Left forelimb (tissue), 1 donor: ENCODE measurements at places on chromosomes 16 and 17.

DNA sequence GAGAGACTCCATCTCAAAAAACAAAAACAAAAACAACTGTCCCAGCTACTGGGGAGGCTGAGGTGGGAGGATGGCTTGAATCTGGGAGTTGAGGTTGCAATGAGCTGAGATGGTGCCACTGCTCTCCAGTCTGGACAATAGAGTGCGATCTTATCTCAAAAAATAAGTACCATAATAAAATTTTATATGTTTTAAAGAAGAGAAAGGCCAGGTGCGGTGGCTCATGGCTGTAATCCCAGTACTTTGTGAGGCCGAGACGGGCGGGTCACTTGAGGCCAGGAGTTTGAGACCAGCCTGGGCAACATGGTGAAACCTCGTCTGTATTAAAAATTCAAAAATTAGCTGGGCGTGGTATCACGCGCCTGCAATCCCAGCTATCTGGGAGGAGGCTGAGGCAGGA, 11.4 kb downstream of the RPUSD1 start:
- DNase-seq, result no peak

- DNase-seq, result no peak
Observed at GRCh38 chr16:68526143-68526781, 12.8 kb upstream of the ZFP90 start.

GRCh38 chr16:424033-424622, 1.3 kb upstream of the RAB11FIP3 start:
- DNase-seq, result no peak

- DNase-seq, result no peak
Observed at GRCh38 chr16:66950971-66951790, 9.9 kb upstream of the CES3 start.

DNA sequence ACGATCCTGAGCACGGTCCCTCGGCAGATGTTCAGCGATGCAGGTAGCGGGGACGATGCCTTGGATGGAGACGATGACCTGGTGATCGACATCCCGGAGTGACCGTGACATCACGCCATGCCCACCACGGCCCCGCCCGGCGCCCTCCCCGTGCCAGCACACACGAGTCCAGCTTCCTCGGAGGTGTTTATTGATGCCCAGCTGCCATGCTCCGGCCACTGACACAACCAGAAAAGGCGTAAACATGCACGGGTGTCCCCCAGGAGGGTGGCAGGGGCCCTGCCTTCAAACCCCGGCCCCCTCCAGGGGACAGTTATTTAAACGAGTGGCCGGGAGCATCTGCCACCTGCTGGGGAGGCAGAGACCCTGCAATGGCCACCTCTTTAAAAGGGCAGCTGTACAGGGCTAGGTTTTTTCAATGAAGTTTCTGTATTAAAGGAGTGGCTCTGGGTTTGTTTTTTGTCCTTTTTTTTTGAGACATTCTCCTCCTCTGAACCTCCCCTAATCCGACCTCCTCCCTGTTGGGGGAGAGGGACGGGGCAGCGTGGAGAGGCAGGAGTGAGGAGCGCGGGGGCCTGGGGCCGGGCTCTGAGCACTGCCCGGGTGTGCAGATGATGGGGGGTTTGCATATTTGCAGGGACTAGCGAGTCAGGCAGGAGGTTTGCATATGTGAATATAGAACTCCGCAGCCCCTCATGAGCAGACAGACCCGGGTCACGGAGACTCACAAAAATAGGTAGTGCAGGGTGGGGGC, 5.3 kb downstream of the DOC2A start:
- no peak for DNase-seq

GRCh38 chr16:70746040-70746707, 54.8 kb downstream of the VAC14 start:
- no peak for DNase-seq

- DNase-seq, result no peak
Observed at GRCh38 chr17:78525511-78526160, 51.6 kb downstream of the DNAH17 start.

- DNase-seq, result no peak
Observed at GRCh38 chr16:79318143-79318899, 282.2 kb downstream of the MAF start.

- DNase-seq, result no peak
Observed at GRCh38 chr17:50174444-50174843, 8.6 kb downstream of the SGCA start.

- no peak for DNase-seq
Observed at GRCh38 chr17:2266045-2266864, 37.3 kb downstream of the SMG6 start.

GRCh38 chr17:50905460-50905803, 39.3 kb upstream of the TOB1 start:
- no peak for DNase-seq

- DNase-seq, result no peak
Observed at GRCh38 chr17:68460146-68460545, 2.9 kb upstream of the WIPI1 start.

DNA sequence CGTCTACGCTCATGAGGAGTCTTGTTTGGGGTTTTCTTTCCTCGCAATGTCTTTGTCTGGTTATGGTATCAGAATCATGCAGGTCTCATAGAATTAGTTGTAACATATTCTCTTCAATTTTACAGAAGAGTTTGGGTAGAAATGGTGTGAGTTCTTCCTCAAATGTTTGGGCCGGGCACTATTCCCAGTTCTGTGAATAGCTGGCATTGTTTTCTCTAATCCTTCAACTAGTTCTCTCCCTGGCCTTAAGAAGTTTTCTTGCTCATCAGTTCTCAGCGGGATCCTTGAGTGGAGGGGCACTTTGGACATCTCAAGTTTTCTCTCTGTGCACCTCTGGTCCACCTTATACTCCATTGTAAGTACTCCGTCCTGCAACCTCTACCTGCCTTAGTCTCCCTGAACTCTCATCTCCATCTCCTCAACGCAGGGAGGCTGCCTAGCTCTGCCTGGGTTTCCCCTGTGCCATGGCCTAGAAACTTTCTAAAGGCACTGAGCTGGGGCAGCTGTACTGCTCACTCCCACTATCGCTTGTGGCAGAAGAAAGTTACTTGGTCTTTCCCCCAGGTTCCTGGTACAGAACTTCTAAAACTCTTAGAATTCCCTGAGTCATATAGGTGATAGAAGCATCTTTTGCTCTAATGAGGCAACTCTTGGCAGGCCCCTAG, 16.9 kb downstream of the NSMCE1 start:
- DNase-seq, result no peak

GRCh38 chr17:78716814-78717393, 65.2 kb downstream of the CYTH1 start:
- peak; percentile 76 for DNase-seq

DNA sequence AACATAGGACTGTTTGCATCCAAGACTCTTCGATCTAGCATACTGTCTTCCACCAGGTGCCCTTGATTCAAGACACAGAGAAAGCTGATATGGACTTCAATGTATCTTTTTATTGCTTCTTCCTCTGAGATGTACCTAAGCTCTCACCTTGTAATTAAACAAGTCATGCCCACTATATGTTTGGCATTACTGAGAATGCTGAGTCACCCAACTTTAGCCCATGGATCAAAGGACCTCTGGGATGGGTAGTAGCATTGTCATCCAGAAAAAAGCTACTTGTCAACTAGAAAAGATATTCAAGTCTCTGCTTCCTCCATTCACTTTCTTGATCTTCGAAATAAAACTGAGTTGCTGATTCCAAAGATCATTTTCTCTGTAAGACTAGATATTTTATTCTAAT, 37.8 kb downstream of the CDH8 start:
- no peak for DNase-seq

- DNase-seq, result no peak
Observed at GRCh38 chr17:62696726-62697490, 69.4 kb downstream of the MRC2 start.

DNA sequence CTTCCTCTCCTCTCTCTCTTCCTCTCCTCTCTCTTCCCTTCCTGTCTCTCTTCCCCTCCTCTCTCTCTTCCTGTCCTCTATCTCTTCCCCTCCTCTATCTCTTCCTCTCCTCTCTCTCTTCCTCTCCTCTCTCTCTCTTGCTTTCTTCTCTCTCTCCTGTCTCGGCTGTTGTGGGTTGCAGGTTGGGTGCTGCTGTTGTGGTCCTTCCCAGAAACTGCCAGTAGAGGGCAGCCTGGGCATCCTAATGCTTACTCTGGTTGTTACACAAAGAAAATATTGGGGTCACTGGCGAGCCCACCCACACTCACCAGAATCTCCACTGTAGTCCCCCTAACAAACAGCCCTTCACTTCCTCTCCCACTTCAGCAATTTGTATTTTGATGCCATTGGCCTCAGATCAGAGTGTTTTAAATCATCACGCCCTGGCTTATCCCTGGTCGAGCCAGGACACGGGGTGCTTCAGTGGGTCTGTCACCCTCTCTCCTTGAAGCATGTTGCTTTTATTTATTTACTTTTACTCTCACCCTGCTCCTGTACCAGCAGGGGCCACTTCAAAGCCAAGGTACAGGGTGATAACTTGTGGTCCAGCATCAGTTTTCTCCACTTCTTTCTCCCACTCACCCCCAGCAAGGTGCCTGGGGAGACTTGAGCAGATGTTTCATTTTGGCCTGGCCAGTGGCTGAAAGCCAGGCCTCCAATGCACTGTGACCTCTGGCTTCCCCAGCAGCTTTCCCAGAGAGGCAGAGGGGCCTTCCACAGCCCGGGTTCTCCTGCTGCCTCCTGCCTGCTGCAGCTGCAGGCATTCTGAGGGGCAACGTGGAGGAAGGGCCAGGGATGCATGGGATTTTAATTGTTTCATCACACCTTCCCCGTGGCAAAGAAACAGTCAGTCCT, 4.7 kb upstream of the MMP15 start:
- peak; percentile 73 for DNase-seq

DNA sequence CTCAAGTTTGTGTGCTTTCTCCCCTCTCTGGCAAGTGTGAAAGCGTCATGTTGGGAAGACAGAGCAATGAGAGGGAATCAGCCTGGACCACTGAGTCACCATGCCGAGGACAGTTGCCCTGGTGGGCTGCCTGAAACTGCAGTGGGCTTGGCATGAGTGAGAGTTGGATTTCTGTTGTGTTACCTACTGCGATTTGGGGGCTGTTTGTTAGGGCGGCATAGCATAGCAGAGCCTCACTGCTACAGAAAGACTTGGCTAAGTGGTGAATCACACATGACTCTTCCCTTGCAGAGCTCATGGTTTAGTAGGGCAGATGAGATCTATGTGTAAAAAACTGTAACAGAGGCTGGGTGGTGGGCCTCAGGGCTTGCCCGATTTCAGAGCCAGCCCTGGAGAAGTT, 324.6 kb downstream of the C16orf95 start:
- no peak for DNase-seq

GRCh38 chr16:30766206-30766932, 4.2 kb downstream of the RNF40 start:
- DNase-seq, result no peak

DNA sequence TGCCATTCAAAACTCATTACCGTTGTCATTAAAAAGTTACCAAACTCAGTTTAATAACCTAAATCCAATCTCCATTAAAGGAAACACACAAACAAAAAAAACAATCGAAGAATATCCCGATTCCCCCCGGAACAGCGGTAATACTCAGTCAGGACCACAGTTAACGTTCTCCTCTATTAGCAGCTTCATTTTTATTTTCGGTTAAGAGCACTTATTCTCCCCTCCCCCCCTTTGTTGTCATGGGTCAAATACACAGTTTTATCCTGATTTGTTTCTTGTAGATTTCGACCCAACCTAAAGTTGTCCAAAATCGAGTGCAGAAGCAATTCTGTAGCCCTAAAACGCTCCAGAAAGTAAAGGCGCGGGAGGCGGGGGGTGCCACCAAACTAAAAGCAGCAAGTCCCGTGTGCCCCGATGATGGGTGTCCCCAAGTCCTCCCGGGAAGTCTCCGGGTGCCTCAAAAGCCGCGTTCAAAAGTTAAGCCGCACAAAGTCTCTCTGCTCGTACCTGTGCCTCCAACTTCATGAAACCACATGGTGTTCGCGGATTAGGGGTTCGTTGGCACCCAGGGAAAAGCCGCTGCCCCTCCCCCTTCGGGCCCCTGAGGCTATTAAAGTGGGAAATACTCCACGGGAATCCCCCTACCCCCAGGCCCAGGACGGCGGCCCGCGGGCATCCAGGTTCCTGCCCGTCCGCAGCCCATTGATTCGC, 996 bp downstream of the SUMO2 start:
- no peak for DNase-seq

- DNase-seq, result no peak
Observed at GRCh38 chr17:66220079-66220835, 9.0 kb downstream of the APOH start.

DNA sequence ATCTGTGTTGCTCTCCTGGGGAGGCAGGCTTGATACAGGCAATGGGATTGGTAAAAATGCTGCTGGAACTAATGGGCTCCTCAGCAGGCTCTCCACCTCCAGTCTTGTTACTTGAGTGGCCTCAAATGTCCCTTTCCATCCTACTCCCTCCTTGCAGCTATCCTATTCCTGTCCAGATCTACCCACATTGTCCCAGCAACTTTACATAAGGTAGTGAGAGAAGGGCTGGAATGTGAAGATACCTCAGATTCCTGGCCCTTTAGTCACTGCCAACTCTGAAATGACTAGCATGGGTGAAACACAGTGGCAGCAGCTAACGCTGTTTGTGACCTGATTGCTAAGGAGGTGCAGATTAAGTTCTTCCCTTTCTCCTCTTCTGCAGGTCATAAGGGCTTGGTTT, 210.1 kb upstream of the HS3ST4 start:
- DNase-seq, result no peak

DNA sequence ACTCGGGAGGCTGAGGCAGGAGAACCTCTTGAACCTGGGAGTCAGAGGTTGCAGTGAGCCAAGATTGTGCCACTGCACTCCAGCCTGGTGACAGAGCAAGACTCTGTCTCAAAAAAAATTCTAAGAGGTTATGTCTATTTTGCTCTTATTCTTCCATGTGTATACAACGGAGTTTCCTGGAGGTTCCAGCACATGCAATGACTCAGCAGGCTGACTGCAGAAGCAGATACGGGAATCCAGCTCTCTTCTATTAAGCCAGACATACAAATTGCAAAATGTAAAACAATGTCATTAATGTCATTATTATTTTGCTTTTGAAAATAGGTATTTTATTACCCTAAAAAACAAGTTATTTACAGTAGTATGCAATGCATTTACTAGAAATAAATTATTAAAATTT, 18.4 kb downstream of the MIEF2 start:
- no peak for DNase-seq

DNA sequence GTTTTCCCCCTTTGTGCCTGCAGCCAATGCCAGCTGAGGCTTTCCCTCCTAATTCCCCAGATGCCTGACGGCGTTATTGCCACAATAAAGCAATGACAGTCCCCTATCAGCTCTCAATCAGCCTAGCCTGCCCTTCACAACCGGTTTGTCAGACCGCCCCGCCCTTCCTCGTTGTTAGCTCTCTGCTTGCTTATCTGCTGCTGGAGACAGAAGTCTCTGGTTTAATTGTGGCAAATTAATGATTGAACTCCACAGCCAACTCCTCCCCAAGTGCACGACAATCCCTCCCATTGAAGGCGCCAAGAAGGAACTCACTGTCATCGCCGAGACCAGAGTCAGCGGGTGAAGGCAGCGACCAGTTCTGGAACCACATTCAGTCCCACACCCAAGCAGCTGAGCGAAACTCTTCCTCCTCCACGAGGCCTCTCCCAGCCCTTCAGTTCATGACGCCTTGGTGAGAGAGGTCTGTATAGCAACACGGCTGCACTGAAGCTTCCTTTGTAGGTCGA, 474.4 kb downstream of the SLC39A11 start:
- no peak for DNase-seq
